ENCODE measurements at places on chromosomes 4 and X.

DNA sequence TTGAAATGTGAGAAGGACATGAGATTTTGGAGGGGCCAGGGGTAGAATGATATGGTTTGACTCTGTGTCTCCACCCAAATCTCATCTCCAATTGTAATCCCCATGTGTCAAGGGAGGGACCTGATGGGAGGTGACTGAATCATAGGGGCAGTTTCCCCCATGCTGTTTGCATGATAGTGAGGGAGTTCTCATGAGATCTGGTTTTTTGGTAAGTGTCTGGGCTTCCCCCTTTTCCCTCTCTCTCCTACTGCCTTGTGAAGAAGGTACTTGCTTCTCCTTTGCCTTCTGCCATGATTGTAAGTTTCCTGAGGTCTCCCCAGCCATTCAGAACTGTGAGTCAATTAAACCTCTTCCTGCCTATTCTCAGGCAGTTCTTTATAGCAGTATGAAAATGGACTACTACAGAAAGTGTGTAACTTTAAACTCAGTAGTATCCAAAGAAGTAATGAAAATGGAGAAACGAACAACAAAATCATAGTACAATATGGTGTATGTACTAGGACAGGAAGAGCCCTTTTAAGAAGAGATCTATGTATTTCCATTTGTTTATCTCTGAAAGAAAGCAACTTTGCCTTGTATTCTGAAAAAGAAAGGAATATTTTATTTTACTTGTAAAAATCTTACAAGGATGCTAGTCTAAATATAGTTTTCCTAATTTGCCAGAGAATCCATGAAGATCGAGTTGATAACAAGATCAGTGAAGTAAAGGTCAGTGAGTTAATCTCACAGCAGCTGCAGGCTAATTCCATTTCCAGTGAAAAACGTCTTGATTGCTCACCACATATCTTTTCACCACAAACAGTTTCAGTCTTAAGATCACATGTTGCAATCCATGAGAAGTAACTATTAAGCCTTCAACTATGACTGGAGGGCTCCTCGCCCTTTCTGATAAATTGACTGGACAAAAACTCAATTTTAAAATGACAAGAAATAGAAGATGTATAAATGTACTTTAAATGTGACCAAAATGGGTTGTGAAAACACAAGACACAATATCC, 20.5 kb downstream of the PKD2 start:
- DNase-seq: no peak

- no peak for DNase-seq
Observed at GRCh38 chr4:165060938-165061337, 7.3 kb downstream of the TRIM75 start.

DNA sequence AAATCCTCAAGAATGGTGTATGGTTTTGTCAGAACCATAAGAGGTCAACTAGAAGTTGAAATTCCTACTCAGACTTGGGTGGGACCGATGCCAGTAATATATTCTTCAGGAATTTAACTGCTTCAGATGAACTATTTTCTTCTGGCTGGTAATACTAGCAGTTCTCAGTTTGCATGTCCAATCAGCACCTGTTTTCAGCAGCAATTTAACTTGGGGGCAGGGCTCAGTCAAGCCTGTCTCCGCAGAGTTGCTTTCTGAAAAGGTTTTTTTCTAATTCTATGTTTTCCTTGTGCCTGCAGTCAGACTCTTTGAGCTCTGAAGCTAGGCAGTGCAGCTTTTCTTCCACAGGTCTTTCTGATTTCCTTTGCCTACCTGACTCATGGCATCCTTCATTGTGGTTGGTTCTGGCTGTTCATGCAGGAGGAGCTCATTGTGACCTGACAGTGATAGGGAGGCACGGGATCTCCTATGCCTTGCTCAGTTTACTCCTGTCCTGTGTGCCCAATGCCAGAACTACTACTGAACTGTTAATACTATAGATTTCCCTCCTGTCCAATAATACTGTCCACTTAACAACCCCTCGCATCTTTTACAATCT, 17.3 kb upstream of the FMR1 start:
- no peak for DNase-seq

DNA sequence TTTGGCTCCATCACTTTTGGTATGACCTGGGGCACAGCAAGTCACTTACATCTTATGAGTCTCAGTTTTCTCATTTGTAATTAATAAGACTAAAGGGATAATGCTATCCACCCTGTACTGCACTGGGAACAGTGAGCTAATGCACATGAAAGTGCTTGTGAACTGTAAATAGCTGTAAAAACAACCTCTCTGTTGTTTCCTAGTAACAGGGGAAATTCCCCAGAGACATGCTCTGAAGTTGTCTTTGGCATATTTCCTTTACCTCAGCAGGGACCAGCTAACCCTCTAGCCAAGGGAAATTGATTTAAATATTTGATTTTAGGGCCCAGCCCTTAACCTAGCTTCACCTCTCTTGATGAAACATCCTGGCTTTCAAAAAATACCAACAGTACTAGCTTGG, 6.1 kb upstream of the CYSLTR1 start:
- DNase-seq: no peak

- DNase-seq: no peak
Observed at GRCh38 chr4:166279261-166279660, 406.2 kb downstream of the TLL1 start.

DNA sequence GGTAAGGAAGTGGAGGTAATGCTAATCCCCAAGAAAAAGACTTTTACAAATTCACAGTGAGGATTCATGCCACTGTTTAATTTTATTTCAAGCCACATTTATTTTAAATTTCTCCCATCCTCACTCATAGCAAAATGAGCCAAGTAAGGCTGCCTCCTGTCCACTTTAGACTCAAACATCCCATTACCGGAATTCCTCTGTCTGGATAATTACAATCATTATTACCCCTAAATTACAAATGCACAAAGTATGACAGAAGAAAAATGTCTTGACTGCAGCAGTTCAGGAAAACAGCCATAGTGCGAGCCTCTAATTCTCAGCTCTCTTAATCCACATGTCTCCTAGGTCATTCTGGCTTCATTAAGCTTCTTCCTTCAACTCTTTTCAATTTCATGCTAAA, 57.0 kb downstream of the MAPK10 start:
- DNase-seq: no peak

DNA sequence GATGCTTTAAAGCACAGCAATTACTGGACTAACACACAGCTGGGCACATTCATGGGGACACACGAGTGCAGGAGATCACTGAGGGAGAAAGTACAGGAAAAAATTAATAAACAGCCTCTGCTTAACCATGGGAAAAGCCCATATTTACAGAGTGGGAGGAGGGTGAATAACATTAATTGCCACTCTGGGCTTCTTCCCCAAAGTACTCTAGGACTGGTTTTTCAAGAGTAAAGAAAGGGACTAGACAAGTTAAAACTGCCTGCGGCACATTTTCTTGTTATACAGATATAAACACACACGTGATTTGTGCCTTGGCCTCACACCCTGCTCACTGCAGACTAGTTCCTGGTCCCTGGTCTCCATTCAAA, 179.7 kb upstream of the TET2 start:
- DNase-seq: peak; percentile 57

DNA sequence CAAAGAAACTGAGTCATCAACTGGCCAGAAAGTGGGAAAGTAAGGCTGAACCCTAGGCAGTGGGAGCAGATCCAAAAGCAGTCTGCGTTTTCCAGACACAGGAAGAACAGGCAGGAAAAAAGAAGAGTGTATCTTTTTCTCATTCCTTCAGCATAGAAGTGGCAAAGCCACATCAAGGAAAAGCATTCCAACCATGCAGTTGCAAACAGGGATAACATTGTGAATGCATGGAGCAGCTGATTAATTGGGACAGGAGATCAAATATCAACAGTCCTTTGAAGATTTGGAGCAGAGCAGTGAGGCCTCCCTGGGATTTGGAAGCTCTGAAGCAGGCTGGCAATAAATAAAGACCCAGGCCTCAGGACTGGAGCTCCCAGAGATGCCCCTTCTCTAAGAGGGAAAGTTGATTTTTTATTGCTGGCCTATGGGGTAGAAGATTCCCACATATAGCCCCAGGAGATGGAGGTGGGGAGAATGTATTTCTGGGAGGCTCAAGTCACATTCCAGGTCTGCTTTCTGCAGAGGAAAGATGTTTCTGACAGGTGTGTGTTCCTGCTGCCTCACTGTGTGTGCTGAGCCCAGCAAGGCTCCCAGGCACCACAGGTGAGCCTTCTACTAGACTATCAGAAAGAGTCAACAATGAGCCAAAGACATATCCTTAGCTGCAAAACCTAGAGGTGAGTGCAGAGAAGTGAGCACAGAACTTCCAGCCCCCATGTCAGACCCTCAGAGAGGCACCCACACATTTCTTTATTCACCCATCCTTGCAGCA, 222.5 kb downstream of the RAB28 start:
- no peak for DNase-seq

GRCh38 chr4:7129871-7130620, 62.2 kb upstream of the GRPEL1 start:
- no peak for DNase-seq
